ENCODE measurements at places on chromosomes 7 and 10.

DNA sequence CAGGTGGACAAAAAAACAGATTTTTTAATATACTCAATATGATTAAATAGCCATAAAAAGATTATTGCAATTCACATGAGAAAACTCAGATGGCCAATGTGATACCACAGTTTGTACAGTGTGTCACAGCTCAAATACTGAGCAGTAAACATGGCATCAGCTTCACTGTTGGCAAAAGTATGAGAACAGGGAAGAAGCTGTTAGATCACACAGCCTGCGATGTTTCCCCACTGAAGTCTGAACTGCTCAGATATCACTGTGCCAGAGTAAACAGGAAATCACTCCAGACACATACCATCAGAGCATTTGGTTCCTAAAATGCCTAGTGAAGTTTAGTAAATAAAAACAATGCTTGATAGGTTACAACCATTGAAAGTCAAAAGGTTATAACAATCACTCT, 347.8 kb downstream of the ETV1 start:
- DNase-seq: no peak

- DNase-seq: no peak
Measured at GRCh38 chr7:70017357-70017756, 419.1 kb downstream of the AUTS2 start.

DNA sequence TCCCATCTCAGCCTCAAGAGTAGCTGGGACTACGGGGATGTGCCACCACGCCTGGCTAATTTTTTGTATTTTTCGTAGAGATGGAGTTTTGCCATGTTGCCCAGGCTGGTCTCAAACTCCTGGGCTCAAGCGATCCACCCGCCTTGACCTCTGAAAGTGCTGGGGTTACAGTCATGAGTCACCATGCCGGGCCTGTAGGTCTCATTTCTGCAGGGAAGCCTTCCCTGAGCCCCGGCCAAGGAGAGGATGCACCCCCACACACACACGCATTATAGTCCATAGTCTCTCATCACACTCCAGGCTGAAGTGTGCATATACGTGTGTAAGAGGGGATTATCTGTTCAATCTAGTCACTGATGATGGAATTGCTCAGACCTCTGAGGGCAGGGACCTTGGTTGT, 29.3 kb downstream of the KCNMA1 start:
- no peak for DNase-seq

DNA sequence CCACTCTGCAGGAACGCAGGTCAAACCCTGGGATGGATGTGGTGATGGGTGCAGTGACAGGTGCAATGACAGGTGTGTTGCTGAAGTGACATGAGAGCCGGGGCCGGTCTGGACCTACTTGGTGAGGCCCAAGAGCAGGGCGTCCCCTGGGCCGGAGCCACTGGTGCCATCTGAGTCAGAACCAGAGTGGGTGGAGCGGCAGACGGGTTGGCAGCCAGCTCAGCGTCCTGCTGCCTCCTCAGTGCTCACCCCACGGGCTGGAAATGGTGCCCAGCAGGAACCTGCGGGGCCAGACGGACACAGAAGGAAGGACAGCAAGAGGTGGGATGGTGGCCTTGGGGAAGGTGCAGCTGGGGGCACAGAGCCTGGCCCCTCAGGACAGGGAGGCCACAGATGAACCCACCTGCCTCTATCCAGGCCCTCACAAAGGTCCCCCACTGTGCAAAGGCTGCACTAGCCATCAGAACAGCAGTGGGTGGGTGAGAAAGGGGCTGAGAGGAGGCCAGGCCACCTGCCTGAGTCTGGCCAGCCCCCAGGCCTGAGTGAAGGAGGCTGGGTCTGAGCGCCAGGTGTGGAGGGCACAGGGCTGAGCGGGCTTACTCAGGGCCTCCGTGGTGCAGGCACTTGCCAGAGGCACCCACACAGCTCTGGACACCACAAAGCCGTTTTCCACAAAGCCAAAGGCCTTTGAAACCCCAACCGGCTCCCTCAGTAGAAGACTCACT, 129.0 kb upstream of the PPP2R2D start:
- no peak for DNase-seq

DNA sequence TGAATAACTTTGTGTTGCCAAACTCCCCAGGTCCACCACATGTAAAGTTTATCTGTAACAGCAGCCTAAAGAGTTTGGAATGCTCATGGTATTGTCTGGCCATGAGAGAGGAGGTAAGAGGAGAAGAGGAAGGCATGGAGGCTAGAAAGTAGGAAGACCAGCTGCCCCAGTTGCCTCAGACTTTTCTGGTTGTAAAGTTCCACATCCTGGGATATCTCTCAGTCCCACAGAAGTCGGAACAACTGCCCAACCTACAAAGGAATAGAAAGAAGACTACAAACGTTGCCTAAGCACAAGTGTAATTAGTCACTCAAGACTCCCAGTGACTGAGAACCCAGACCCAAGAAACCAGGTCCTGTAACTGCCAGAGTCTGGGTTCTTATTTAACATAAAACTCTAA, 47.3 kb downstream of the CREB3L2 start:
- DNase-seq: no peak

- no peak for DNase-seq
Measured at GRCh38 chr7:49772916-49773217, 571 bp upstream of the VWC2 start.

DNA sequence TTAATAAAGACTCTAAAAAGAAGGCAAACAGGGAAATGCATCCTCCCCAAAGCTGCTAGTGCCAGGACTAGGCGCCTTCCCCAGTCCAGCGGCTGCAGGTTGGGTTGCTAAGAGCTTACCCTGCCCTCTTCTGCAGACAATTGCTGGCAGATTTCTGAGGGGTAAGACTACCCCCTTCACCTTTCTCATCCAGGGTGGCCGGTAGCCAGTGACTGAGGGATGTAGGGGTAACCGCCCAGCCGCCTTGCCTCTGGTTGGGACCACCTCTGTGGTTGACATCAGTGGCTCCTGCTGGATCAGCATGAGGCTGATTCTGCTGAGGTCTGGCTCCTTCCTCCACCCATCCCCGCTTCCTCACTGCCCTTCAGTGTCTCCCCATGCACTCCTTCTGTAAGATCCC, 71.2 kb downstream of the ADCYAP1R1 start:
- DNase-seq: no peak

GRCh38 chr10:377228-377627, 242.0 kb downstream of the ZMYND11 start:
- DNase-seq: no peak

DNA sequence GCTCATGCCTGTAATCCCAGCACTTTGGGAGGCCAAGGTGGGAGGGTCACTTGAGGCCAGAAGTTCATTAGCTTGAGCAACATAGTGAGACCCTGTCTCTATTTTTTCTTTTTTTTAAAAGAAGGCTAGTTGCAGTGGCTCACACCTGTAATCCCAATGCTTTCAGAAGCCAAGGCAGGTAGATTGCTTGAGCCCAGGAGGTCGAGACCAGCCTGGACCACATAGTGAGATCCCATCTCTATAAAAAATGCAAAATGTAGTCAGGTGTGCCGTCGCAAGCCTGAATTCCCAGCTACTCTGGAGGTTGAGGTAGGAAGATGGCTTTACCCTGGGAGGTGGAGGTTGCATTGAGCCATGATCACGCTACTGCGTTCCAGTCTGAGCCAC, 7.5 kb downstream of the NYAP1 start:
- no peak for DNase-seq

GRCh38 chr7:158024881-158025280, 562.7 kb downstream of the PTPRN2 start:
- no peak for DNase-seq

DNA sequence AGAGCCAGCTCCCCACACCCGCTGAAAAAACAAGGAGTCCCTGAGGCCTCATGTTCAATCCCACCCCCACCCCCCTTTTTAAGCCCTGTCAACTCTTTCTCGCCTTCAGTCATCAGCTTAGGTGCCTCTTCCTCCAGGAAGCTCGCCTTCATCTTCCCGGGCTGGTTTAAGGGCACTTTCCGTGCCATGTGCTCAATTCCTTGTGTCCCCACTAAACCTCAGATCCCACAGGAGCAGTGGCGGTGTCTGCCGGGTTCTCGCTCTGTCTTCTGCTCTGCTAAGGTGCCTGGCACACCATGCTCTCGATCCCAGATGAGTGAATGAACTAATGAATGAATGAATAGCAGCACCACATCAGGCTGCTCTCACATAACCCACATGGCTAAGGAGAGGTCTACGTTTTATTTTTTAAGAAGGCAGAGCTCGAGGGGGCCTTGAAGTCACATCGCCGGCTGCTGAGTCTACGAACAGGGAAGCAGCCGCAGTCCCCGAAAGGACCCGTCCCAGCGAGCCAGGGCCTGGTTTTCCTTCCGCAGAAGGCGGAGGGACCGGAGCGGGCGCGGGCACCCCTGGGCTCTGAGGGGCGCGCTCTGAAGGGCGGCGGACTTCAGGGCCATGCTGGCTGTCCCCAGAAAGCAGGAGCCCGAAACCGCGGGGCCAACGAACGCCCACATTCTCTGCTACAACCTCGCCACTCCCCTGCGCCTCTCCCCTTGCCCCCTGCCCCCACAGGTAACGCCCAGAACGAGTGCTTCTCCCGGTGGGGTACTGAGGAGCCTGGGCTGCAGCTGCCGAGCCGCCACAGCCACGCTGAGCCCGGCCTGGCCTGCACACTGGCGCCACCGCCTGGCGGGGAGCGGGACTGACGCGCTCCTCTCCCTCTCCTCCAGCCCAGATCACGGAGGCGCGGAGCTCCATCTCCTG, 73.4 kb upstream of the KCNMA1 start:
- DNase-seq: peak; percentile 64

DNA sequence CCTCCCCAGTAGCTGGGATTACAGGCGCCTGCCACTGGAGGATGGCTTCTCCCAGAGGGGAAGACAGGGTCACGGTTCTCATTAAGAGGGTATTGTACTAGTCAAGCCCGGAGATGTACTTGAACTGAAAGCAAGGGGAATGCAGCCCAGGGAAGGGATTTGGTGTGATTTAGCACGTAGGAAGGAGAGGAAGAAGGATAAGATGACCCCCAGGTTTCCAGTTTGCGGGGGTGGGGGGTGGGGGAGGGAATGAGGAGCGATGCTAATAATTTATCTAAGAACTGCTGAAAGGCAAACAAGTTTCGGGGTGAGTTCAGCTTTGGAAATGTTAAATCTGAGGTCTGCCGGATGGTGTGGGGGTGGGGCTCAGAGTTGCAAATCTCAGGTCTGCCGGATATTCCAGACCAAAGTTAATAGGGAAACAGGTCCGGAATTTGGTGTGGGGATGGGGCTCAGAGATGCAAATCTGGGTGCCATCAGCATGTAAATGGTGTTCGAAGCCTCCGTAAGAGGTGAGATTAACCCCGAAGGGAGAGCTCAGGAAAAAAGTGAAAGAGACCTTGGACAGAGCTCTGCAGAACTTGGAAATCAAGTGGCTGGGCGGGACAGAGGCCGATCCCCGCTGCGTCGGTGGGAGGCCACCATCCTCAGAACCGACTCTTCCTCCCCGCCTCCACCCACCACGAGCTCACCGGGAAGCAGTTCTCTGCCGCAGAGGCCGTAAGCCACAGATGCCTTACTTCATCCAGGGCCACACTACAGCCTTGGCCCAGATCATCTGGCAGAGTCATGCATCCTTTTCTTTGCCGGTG, 1.6 kb upstream of the SEPHS1 start:
- peak; percentile 19 for DNase-seq

GRCh38 chr10:62815381-62816075, 638 bp downstream of the EGR2 start:
- DNase-seq: no peak

- DNase-seq: no peak
Measured at GRCh38 chr10:122333037-122333436, 41.5 kb upstream of the PLEKHA1 start.

- DNase-seq: no peak
Measured at GRCh38 chr10:105706281-105707026, 1065.4 kb downstream of the SORCS3 start.

DNA sequence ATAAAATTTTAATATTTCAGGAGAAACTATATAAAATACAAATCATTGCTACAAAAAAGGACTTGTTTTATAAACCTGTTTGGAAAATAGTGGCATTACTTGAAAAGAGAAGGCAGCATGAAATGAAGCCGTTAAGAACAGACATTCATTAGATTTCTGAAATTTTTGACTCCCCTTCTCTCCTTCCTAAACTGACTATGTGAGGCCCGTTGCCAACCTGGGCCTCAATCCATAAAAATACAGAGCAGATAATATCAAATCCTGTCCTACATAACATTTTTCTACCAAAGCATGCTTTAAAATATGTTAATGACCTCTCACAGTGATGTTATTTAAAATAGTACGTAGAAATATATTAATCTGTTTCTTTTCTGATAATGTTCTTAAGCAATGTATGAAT, 34.5 kb upstream of the ING3 start:
- no peak for DNase-seq

GRCh38 chr10:12730809-12731519, 270.5 kb downstream of the CCDC3 start:
- DNase-seq: no peak

GRCh38 chr10:84214046-84214572, 11.2 kb downstream of the LRIT2 start:
- DNase-seq: no peak

DNA sequence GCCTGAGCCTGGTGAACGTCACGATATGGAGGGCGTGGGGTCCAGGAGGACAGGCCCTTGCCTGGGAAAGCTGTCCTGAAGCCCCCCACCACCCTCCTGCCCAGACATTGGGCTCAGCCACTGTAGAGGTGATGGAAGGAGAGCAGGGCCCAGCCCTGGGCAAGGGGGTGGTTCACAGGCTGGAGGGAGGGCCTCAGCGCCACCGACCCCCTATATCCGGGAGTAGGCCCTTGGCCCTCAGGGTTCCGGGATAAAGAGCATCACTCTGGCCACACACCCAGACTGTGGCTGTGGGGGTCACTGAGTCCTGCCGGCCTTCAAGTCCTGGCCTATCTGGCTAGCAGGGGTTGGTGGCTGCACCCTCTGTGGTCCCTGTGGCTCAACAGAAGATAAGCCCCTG, 55.3 kb upstream of the GTF2IRD1 start:
- no peak for DNase-seq

DNA sequence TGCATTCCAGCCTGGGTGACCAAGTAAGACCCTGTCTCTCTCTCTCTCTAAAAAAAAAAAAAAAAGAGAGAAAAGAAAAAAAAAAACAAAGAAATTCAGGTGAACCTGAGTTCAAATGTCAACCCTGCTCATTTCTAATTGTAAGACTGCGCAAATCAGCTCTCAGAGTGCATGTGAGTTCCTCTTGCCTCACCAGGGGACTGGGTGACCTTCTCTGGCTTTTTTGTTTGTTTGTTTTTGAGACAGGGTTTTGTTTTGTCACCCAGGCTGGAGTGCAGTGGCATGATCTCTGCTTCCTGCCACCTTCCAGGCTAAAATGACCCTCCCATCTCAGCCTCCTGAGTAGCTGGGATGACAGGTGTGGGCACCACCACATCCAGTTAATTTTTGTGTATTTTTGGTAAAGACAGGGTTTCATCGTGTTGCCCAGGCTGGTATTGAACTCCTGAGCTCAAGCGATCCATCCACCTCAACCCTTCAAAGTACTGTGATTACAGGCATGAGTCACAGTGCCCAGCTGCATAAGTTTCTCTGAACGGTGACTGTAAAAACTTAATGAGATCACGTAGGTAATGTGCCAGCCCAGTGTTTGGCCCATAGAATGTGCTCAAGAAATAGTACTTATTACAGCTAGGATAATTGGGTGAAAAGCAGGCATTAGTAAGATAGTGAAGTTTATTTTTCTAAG, 45.3 kb upstream of the BAMBI start:
- DNase-seq: no peak

Measured in CD4-positive, alpha-beta T cell treated with Interleukin-4 for 1 hour (primary cell).